ENCODE measurements at places on chromosomes 1 and 21. TPM values are rescaled to one million over a fixed set of nuclear protein-coding genes. Genes with fewer than 3 reads are reported as not detected.

PBX1 gene
- 140 TPM for total RNA-seq

DENND2D gene
- total RNA-seq = 1.4 TPM

HUNK gene
- 0.54 TPM for total RNA-seq

DNA sequence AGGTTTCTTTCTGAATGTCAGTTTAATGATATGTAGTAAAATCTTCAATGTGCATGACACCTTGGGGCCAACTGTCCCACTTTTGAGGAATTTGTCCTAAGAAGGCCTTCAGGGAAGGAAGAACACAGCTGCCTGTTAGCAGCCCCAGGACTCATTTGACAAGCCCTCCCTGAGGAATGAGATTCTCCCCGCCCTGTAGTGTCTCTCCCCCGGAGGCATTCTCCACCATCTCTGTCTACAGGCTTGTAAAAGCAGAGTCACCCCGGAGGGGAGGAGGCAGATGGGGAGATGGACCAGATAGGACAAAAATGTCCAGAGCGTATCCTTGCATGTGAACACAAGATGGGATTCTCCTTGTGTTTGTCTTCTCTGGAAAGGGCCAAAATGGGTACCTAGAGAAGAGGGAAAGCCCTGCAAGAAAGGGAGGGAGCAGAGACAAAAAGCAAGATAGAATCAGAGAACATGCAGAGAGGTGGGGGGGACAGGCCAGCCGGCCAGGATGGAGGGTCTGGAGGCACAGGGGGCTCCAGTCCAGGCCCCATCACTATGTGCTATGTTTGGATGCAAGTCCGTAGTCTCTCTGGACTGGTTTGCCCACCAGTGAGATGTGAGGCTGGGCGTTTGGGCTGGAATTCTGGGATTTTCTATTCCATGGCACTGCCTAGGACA, 12.0 kb upstream of the WNT3A start:
- no peak for ATAC-seq

- ATAC-seq = no peak
These were observed 12.9 kb upstream of the DNASE2B start for GRCh38 chr1:84385347-84385746.

DNA sequence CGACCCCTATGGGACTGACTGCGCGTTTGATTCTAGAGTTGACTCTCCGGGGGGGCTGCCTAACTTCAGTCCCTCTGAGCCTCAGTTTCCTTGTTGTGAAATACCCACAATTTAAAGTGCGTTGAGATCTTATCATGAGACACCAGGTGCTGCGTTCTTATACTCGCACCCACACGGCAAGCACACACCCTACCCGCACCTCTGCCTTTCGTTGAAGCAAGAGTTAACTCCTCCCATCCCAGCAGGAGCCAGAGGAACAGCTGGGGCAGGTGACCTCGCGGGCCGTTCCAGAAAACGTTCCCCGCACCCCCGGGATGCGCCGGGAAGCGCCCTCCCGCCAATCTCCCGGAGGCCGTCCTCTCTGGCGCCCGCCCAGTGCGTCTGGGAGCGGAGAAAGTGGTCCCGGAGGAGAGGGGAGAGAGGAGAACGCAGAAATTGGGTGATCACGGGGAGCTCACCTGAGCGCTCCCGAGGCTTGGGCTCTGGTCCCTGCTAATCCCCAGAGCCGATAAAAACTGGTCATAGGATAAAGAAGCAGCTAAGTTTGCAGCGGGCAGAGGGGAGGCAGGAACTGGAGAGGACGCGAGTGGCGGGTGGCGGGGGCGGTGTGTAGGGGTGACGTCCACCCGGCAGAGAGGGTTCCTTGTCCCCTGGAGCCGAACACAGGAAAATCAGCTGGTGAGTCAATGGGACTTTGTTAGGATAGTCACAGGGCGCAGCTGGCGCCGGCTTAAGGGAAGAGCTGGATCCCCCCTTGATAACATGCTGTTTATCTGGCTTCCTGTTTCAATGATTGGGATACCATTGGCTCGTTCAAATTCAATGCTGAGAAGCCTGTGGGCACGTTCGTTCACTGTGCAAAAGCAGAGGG, 869 bp downstream of the NAV1 start:
- ATAC-seq = peak; percentile 22

DNA sequence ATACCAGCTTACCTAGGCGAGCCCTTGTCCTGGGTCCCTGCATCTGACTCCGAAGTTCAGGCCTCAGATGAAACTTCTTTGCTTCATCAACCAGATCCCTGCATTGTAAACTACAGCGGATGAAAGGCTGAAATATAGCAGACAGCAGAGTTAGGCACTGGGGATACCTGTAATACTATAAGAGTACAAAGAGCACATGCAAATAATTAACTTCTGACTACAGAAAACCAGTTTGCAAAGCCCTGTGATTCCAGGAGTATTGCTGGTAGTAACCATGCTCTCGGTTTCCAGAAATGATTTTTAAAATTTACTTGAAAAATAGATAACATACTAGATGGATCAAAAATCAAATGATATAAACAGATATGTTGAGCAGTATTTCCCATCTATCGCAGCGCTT, 18.0 kb downstream of the KLHL12 start:
- no peak for ATAC-seq

DNA sequence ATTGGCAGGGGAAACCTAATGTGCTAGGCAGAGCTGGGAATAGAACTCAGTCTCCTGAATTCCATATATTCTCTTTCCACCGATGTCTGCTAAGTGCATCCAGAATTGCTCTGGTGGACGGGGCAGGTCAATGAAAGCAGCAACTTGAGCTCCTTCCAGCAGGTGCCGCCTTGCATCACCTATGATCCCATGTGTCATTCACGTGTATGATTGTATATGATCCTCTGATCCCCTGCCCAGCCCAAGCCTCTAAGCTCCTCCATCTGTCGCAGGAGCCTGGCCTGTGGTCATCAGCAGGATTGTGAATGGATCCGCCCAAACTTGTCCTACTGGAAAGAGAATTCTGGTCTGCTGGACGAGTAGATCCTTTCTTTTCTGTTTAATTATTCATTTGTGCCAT, 13.1 kb downstream of the ACTA1 start:
- no peak for ATAC-seq

DNA sequence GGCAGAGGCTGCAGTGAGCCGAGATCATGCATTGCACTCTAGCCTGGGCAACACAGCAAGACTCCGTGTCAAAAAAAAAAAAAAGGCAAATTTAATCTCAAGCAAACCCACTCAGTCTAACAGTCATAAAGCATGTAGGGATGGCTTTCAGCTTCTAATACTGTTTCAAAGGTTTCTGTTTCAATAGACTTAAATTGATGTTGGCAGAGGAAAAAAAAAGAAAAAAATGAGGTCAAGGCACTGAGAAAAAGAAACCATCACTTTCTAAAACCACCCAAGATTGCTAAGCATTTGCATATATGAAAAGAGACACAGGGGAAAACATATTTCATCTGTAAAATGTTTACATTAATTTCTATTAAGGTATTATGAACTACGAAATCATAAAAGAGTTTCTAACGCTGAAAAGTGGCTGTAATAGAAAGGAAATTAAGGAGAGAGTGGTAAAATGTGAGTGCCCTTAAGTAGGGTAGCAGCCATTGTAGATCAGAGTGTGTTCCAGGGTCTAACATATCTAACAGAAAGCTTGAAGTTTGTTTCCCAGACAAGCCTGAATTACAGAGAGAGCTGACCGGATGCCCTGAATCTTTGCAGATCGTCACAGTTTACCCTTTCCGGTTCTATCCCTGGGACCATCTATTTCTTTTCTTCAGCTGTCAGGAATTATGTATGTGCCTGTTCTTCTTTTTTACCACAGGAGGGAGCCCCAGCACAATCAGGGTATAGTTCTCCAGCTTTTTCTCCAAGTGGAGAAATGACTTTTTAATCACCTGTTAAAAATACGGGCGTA, 70.0 kb downstream of the PLD5 start:
- ATAC-seq = no peak

- peak; percentile 18 for ATAC-seq
These were observed 773 bp downstream of the CHD1L start for GRCh38 chr1:147243228-147243685.

- ATAC-seq = no peak
These were observed 376.4 kb upstream of the KAZN start for GRCh38 chr1:14222086-14222485.

Measured in gastroesophageal sphincter (tissue), 4 donors.